Posterior vena cava (tissue), 2 donors: ENCODE measurements at places on chromosomes 4 and X. TPM values are rescaled to one million over a fixed set of nuclear protein-coding genes. Genes with fewer than 3 reads are reported as not detected.

DNA sequence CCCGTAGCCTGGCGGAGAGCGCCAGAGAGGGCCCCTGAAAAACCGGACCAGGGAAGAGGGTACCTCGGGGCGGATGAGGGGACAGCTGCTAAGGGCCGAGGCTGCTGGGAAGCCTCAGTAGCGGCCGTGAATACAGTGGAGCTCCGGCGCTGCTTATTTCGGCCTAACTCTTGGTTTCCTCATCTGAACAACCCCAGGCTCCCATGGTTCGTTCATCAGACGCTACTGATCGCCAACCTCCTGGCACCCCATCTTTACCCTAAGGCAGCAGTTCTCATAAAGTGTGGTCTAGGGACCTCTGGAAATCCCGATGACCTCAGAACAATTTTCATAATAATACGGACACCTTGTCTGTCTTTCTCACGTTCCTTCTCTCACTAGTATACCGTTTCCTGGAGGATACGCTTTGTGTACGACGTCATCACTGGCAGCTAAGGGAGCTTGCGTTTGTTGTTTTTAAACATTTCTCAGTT, 645 bp upstream of the RAB28 start:
- DNase-seq = no peak

GRCh38 chr4:152817331-152817730, 37.6 kb downstream of the ARFIP1 start:
- DNase-seq = no peak

DNA sequence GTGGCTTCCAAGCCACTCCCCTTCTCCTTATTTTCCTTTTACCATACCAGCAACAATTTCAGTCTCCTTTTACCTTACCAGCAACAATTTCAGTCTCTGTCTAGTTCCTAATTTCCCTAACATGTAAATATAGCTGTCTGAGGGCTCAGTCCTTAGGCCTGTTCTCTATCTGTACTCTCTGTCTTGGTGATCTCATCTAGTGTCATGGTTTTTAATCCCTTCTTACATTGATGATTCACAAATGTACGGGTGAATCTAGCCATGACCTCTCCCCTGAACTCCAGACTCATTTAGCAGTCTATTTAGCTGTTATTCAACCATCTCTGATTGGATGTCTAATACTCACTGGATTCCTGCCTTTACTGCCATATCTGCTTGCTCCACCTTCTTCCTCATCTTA, 7.2 kb downstream of the IL15 start:
- no peak for DNase-seq

The MND1 gene
- 1.9 TPM for total RNA-seq

The DMP1 gene
- not detected for total RNA-seq
